ENCODE measurements at places on chromosomes 2 and 18.

DNA sequence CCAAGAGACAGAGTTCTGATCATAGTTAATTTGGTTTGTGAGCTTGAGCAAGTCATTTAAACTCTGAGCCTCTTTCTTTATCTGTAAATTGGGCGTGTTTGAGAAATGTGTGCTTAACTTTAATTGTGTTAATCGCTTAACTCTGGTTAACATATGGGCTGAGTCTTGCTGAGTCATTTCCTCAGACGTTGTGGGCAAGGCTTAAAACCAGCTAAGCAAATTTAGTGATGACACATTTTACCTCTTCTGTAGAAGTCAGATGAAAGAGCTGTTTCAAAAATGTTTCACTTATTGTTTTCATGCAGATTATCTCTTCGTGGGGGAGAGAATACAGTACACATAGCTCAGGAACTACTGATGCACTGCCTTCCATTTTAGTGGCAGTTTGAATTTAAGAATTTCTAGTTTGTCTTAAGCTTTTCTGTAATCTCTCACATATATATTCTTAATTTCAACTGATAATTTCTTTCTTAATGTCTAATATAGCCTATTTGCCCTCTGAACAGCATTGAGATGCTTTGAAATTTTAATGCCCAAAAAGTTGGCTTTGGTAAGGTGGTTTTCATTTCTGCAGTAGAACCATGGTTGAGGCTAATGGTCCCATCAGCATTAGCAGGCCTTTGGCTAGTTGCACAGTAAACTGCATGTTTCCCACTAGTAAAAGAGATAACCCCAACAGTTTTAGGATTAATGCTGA, 34.9 kb downstream of the RAB10 start:
- peak; percentile 89 for DNase-seq

- DNase-seq: no peak
These were observed 143.8 kb downstream of the FAM124B start for GRCh38 chr2:224258059-224258458.

- no peak for DNase-seq
These were observed 155.4 kb upstream of the PID1 start for GRCh38 chr2:229426464-229426863.

DNA sequence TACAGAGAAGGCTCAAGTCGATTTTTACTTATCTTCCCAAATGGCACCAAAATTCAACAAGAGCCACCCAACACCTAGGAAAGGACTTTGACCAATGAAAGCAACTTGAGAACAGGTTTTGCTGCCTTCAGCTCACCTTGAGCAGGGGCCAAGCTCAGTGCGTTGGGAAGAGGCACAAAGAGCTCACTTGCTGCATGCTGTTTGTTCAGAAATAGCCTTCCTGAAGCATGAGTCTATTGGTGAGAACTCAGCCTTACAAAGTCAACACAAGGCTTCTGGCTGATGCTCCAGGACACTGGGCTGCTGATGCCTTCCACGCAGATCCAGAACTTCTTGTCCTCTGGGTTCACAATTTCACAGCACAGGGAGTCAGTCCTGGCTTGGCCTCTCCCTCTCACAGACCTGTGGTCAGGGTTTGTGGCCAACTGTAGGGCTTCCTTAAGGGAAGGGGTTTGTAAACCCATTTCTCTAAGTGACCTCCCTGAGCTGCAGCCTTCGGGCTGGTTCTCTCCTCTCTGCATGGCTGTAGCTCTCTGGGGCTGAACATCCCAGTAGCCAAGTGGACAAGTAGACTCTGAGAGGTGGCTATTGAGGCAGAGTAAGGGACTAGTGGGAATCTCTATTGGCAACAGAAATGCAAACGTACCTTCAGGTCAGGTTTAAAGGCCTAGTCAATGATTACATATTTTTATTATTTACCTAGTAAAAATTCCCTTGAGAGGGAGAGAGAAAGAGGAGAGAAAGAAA, 124.7 kb upstream of the GATA6 start:
- DNase-seq: no peak

- no peak for DNase-seq
These were observed 392.8 kb downstream of the TNS1 start for GRCh38 chr2:217609952-217610351.

- DNase-seq: peak; percentile 14
These were observed 2.4 kb downstream of the CYP27C1 start for GRCh38 chr2:127217470-127218325.

- no peak for DNase-seq
These were observed 82.9 kb upstream of the RNF152 start for GRCh38 chr18:61975526-61976326.

GRCh38 chr2:216163518-216163917, 54.4 kb downstream of the XRCC5 start:
- no peak for DNase-seq

DNA sequence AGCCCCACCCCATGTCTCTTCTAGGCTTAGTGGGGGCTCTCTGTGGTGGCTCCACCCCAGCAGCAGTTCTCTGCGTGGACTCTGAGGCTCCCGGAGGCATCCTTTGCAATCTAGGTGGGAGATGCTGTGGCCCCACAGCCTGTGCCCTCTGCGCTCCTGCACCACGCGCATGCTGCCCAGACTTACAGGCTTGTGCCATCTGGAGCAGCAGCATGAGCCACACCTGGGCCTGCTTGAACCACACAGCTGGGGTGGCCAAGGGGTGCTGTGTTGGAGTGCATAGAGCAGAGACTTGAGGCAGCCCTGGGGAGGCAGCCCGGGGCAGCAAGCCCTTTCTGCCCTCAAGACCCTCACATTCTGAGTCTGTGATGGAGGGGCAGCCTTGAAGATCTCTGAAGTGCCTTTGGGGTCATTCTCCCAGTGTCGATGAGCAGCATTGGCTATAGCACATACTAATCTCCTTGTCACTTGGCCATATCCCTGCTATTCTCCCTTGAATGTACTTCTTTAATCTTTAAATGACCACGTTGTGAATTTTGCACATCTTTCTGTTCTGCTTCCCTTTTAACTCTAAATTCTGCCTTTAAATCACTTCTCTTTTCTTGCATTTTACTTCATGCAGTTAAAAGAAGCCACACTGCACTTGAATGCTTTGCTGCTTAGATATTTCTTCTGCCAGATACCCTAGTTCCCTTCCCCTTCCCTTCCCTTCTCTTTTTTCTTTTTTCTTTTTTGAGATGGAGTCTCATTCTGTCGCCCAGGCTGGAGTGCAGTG, 62.4 kb downstream of the NCAPH start:
- DNase-seq: no peak

DNA sequence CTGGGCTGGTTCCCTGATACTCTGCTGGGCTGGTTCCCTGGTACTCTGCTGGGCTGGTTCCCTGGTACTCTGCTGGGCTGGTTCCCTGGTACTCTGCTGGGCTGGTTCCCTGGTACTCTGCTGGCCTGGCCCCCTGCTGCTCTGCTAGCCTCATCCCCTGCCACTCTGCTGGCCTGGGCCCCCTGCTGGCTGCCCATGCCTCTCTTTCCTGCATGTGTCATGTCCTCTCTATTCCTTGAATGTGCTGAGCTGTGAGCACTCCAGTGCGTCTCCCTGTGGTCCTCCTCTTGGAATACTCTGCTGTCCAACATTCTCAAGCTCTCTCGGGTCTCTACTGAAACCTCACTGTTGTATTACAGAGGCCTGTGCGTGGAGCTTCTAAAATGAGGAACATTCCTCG, 216.3 kb downstream of the RNF144A start:
- peak; percentile 39 for DNase-seq

- no peak for DNase-seq
These were observed 97.6 kb upstream of the TCF4 start for GRCh38 chr18:55685638-55686037.

DNA sequence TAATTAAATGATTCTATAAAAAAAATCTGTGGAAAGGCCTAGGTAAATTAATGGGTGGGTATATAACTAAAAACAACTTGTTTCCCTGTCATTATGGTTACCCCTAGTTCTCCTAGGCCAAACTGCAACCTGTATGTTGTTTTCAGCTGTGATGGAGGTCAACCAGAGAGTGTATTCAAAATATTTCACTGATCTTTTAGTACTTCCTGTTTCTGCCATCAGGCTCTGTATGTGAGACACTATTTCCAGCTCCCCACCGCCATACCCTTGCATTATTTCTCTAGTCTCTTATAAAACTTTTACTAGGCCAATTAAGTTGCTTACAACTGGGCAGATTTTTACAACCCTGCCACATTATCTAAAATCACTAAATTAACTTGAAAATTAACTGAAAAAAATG, 21.0 kb upstream of the CDKL4 start:
- DNase-seq: no peak

DNA sequence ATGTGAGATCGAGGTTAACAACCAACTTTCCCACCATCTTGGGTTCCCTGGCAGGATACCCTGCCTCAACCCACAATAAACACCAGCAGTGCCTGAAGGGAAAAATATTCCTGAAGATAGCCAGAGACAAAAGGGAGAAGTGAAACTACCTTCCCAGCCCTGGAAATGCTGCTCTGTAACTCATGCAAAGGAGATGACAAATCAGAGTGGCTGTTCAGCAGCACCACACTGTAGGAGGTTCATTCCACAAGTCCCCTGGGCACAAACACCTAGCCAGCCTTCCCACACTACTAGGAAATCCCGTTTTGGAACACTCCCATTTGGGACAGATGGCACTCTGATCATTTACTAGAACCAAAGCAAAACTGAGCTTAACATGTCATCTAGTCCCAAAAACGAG, 190.7 kb upstream of the RBBP8 start:
- DNase-seq: no peak

DNA sequence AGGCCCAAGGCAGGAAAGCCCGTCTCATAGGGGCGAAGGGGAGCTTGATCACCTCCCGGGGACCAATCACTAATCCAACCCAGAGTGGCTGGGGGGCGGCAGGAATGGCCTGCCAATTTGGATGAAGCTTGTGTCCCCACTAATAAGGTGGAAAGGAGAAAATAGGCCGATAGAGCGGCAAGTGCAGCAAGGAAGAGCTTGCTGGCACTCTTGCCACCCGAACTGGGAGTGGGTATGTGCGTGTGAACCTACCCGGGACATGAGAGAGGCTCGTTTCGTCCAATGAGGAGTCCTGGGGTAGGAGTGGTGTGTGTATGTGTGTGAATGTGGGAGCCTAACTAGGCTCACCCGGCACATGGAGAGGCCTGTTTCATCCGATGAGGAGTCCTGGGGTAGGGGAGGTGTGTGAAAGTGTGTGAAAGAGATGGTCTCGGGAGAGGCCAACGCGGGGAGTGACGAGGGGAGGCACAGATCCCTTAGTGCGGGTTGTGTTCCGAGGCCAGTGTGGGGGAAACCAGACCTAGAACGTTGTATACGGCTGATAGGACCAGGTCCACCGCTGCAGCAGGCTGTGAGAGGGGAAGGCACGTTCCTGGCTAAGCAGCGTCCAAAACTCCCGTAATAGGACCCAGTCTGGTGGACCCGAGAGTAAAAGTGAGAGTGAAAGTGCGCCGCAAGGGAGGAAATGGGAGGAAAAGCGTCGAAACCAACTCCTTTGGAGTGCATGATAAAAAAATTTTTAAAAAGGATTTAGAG, 47.1 kb upstream of the SELENOI start:
- peak; percentile 48 for DNase-seq

DNA sequence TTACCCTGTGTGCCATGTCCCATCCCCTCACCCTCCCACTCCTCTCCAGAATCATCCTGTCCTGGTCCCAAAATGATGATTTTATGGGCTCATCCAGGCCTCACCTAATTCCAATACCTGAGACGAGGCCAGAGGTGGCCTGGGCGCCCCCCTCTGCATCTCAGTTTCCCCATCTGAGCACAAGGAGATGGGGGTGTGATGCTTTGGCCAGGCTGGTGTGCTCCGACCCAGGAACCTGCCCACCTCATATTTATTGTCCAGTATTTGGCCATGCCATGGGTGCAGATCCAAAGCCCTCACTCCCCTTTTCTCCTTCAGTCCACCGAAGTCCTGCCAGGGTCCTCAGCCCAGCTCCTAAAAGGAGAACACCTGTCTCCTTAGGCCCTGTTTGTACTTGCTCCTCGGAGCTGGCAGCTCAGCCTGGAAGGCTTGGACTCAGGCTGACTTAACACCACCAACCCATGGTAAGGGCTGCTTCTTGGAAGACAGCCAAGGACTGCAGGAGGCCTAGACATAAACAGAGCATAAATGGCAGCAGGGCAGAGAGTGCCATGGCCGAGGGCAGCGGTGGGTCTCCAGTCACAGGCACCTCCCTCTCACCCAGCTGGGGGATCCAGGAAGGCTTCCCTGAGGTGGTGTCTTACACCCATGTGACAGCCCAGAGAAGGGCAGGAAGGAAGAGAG, 3.6 kb downstream of the TEX51 start:
- no peak for DNase-seq

DNA sequence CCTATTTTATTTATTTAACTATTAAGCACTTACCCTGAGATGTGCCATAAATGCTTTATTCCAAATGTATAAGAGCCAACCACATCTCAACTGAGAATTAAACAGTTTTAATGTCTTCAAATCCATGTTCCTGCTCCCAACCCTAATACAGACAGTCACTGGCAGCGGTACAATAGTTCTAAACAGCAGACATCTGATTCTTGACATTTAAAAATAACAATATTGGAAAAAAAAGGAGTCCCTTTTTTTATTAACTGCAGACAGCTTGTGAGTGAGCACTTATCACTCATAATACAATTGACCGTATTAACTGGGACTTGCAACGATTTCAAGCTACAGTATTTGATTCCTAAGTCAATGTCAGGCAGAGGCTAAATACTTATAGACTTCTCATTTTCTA, 424.6 kb downstream of the TGIF1 start:
- no peak for DNase-seq

DNA sequence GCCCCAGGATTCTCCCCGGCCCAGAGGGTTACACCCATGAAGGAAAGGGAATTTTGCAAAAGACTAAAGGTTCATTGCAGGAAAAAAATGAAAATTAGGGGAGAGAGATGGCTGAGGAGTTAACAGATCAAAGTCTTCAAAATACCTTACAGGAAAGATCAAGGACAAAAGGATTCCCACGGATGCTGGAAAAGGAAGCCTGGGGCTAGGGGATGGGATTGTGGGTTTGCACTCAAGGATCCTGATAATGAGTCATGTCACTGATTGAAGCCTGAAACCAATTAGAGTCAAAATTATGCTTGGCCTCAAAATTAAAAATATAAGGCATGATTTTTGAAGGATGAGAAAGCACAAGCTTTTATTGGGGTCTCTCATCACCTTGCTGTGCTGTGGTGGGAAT, 32.6 kb upstream of the COPS8 start:
- peak; percentile 39 for DNase-seq

DNA sequence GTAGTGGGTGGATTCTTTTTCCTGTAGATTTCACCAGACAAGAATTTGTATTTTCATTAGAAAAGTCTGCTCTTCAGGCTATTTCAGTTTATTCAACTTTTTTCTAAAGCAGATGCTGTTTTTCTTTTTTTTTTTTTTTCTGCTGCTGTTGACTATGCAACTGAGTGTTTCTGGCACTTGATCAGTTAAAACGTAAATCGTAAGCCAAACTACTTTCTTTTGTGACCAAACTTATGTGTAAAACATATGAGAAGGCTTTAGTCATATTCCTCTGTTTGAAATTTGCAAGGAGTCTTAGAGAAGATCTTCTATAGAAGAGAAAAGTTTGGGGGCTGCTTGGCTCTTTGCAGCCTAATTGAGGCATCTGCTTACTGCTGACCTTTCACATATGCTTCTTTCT, 170.1 kb downstream of the PARD3B start:
- DNase-seq: no peak

GRCh38 chr18:6732952-6733351, 3.4 kb downstream of the ARHGAP28 start:
- no peak for DNase-seq
